ENCODE measurements at places on chromosomes 3 and 15.

DNA sequence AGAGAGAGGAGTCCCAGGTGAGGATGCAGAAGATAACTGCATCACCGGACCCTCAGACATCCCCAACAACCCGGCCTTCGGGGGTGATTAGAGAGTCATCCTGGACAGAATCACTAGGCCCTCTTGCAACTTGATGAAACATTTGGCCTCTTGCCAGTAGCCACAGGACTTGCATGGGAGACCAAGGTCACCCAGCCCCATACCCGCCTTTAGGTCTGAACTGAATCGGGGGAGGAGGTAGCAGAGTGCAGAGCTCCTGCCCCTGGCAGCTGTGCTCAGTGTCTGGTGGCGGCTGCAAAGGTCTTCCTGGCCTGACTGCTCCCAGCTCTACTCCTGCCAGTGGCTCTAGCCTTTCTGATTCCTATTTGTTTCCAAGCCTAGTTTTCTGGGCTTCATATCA lies 12.4 kb downstream of the PIF1 start:
- DNase-seq = peak; percentile 62

DNA sequence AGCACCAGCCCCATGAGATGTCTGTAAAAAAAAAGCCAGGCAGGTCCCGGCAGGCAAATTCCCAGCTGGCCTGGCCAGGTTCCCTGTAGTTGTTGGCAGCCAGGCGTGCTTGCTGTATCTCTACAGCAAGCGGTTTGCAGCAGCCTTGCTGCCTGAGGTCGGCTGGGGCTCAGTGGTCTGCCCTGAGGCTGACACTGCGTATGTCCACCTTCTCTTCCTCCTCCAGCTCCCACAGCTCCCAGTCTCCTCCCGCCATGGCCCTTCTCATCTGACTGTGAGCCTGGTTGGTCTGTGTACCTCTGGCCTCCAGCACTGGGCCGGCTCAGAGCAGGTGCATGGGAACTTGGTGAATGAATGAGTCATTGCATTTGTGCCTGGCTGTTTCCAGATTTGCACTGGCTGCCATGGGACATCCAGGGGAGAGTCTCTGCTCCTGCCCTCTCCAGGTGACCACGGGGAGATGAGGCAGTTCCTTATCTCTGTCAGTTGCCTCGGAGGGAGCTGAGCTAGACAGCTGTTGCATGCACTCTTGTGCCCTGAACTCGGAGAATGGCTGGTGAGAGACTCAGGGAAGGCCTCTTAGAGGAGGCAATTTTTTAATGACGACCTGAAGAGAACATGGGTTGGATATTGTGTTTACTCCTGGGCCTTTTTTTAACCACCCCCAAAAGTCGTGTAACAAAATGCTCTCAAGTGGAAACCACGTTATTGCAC lies 43.0 kb downstream of the SPSB4 start:
- peak; percentile 71 for DNase-seq

DNA sequence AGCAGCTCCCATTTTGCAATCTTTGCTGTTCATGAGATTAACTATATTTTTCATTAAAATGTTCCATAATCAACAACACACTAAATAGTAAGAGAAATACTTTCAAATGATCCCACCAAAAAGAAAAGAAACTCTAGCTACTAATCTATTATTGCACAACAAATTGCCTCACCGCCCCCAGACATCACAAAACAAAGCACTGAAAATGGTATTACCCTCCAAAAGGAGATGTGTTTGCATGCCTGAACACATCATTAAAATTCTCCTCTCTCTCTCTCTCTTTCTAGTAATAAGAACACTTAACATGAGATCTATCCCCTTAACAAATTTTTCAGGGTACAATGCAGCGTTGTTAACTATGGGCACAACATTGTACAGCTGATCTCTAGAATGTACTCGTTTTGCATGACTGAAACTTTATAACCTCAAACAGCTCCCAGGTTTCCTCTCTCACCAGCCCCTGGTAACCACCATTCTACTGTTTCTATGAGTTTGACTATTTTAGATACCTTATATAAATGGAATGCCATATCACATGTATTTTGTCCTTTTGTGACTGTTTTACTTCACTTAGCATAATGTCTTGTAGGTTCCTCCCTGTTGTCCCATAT lies 33.1 kb downstream of the WNT5A start:
- no peak for DNase-seq

- peak; percentile 22 for DNase-seq
Observed at GRCh38 chr3:62335196-62335595, 38.2 kb downstream of the FEZF2 start.

DNA sequence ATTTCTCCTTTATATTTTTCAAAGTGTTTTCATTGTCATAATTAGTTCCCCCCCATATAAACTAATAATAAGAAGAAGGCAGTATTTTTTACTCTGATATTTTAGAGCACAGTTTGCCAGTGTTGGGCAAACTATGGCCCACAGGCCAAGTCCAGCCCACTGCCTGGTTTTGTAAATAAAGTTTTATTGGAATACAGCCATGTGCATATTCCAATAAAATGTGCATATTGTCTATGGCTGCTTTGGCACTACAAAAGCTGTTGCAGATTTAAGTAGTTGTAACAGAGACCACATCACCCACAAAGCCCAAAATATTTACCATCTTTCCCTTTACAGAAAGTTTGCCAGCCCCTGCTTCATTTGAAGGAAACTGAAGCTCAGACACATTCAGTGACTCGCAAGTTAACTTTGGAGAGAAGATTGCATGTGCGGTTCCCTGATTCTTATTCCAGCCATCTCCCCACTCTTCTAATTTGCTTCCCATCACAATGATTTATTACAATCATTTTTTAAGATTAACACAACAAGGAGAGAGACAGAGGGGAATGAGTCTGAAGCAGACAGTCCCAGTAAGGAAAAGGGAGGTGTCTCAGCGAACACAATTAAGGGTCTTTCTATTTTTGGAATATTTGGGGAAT lies 48.9 kb downstream of the RFTN1 start:
- DNase-seq = no peak

DNA sequence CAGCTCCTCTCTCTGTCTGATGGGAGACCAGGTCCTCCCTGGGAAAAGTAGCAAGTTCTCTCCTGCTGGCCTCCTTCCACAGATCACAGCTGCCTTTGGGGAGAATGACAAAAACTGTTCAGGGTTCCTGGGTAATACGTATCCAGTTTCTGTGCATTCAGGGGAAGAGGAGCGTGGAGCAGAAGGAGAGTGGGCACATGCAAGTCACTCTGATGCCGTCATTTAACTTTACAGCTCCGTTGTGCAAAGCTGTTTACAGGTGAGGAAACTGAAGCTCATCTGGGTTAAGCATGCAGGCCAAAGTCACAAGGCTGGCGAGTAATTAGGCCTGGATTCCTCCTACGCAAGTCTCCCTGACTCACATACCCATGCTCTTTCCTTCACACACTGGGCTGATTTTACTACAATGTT lies 7.5 kb upstream of the TM4SF1 start:
- DNase-seq = no peak

GRCh38 chr15:65981837-65982626 lies 112.7 kb downstream of the RAB11A start:
- peak; percentile 95 for DNase-seq

- no peak for DNase-seq
Observed at GRCh38 chr15:66496951-66497501, 536 bp downstream of the SNAPC5 start.

DNA sequence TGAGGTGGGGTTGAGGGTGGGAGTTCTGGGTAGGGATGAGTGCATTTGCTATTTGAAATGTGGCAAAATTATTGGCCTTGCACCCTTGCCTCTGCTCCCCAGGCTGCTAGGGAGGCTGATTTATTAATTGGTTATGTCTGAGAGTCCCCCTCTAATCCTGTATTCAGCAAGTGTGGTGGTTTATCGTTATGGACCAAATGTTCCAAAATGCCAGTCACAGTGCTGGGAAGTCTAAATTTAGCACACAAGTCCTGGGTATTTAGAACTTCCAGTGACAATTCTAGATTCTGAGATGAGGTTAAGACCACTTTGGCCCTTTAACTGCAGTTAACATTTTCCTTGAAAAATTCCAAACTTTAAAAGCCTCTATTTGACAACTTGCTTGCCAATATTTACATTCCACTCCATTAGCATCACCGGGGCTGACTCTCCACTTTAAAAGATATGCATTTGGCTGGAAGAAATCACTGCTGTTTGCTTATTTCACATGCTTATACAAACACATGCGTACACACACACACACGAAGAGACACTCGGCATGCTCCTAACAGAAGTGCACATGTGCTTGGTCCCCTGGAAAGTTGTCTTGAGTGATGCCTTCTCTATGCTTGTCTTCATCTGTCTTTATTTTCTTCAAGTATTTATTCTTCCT lies 247.7 kb downstream of the IL20RB start:
- DNase-seq = no peak

DNA sequence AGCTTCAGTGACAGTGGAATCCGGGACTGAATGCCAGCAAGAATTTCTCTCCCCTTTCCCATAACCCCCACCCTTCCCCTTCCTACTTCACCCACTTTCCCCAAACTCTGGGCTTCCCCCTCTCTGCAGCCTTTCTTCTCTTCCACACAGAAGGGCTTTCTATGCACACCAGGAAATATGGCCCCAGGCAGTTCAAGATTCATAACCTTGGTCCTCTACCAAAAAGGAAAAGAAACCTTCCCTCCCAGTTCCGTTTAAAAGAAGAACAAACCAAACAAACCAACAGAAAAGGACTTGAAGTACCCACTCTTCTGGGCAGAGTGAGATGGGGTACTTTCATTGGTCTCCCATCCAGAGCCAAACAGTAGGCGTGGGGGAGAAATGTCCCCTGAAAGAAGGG lies 68.8 kb upstream of the ABHD2 start:
- no peak for DNase-seq

GRCh38 chr3:114903213-114903612 lies 243.9 kb downstream of the ZBTB20 start:
- peak; percentile 48 for DNase-seq
